AG20443 (cell line): ENCODE measurements at places on chromosomes 7 and 10.

DNA sequence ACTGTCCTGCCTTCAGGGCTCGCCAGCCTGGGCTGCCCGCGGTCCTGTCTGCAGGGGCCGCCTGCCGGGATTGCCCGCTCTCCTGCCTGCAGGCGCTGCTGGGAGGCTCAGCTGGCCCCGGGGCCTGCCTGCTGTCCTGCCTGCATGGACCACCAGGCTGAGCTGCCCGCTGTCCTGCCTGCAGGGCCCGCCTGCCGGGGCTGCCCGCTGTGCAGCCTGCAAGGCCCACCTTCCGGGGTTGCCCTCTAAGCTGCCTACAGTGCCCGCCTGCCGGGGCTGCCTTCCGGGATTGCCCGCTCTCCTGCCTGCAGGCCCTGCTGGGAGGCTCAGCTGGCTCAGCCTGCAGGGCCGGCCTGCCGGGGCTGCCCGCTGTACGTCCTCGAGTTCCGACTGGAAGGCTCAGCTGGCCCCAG lies 164.4 kb downstream of the GLRX3 start:
- no peak for DNase-seq

DNA sequence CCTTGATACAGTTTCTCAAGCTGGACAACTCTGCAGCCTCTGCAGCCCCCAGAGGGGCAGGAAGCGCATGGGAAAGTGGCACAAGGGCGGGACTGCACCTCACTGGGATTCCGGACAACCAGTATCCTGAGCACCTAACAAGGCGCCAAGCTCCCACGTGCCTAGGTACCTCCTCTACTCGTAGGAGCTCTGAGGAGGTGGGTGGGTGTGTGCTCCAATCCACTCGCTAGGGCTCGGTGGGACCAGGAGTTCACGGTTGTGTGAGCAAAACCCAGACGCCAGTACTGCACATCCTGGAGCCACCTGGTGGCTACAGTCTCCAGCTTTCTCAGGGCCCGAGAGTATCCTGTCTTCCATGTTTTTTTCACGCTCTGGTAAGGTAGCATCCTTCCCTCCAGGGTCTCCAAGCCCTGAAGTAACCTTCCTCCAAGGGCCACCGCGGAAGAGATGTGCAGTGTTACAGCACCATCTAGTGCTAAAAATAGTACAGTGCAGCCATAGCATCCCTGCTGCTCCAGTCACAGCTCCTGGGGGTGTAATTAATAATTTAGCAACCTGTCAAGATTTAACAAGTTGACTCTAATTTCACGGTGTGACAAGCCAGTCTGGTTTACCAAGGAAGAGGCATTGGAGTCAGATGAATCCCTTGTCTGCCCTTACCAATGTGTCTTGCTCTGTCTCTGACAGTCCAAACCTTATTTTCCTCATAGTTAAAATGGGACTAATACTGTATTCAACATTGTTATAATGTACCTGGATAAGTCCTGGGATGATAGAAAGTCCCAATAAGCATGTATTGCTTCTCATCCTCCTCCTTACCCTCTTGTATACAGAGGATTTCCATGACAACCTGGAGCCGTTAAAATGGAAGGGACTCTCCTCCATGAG lies 70.4 kb downstream of the HERPUD2 start:
- peak; percentile 75 for DNase-seq

DNA sequence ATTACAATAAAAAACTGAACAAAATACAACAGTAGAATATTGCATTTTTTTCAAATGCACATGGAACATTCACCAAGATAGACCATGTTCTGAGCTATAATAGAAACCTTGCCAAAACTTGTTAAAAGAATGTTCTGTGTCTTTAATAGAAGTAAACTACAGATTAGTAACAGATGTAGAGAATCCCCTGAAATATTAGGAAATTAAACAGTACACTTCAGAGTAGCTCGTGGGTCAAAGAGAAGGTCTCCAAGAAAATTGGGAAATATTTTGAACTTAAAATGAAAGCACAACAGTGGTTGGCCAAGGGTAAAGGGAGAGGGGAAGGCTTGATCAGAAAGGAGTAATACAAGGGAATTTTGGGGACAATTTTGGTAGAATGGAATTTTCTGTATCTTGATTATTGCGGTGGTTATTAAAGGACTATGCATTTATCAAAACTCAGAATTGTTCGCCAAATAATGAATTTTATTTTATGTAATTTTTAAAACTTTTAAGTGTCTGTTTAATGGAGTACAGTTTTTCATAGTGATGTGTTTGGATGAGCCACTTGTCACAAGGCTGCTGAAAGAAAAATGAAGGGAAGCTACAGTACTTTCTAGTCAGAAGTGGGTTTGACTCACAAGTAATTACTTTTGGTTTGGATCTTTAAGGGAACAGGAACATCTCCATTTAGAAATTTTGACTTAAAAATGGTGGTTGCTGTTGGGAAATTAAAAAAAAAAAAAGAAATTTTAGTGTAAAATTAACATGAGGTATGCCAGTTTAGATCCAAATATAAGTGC lies 10.2 kb downstream of the PLEKHA8 start:
- DNase-seq, result peak; percentile 54

DNA sequence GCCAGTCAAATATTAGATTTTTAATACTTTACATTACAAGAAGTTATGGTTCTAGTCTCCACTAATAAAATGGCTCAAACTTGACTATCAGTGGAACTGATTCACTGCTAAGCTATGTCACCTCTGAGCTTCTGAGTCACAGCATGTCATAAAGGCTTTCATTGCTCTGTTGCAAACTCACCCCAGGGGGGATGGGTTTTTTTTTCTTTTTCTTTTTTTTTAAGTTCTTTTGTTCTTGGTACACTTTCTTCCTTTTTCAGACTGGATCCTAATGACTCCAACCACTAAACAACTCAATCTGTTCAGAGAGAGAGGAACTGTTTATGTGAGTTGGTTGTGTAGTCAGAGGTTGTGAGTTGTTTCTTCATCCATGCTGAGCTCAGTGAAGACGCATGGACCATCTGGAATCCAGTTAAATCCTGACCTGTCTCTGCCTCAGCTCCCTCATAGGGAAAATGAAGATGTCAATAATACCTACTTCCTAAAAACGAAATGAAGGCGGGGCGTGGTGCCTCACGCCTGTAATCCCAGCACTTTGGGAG lies 11.0 kb downstream of the MYOF start:
- peak; percentile 72 for DNase-seq

GRCh38 chr10:7234109-7234508 lies 176.7 kb downstream of the SFMBT2 start:
- DNase-seq, result no peak

GRCh38 chr10:3281941-3282673 lies 109.5 kb upstream of the PITRM1 start:
- DNase-seq, result no peak

GRCh38 chr7:157312941-157313340 lies 23.9 kb upstream of the DNAJB6 start:
- no peak for DNase-seq

DNA sequence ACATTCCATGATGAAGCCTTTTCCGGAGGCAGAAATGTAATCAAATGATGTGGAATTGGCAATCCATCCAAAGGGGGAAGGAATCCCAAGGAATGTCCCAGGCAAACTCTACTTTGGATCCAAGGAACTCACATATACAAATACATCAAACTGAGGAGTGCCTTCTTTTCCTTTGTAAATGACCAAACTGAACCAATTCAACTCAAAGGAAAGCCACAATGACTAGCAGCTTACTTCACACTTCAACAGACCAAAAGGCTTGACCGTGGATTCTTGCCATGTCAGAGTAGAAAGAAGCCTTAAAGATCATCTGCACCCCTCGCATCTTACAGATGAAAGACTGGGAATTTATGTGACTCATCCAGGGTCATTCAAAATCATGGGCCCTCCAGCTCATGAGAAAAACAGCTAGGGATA lies 79.7 kb upstream of the MACROH2A2 start:
- DNase-seq, result no peak

GRCh38 chr10:2020836-2021235 lies 283.5 kb upstream of the ADARB2 start:
- no peak for DNase-seq

GRCh38 chr7:42429339-42429738 lies 192.3 kb upstream of the GLI3 start:
- DNase-seq, result no peak

DNA sequence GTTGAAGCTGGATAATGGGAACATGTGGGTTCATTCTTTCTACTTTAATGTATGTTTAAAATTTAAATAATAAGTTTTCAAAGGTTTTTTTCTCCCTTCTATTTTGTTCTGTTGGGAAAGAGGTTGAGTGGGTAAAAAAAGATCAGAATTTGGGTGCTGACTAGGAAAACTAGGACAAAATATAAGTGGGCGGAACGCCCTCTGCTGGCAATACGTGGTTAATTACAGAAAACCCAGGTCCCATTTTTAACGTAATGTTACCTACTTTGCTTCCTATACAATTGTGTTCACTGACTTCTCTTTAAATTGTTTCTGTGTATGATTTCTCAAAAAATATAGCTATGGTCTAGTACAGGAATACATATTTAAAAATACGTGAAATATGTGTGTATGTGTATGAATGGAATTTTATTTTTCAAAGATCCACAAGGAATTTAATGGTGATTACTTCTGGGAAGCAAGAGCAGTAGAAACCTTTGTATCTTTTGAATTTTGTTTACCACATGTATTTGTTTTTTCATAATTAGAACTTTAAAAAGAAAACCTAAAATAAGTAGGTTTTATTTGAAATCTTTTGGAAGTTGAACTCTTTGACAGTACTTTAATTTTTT lies 8.7 kb downstream of the ECD start:
- peak; percentile 59 for DNase-seq

GRCh38 chr7:104816537-104816936 lies 197.5 kb upstream of the KMT2E start:
- DNase-seq, result no peak

GRCh38 chr10:5163487-5163886 lies 21.5 kb downstream of the AKR1C8 start:
- DNase-seq, result no peak

GRCh38 chr10:36720895-36721294 lies 404.5 kb upstream of the ANKRD30A start:
- no peak for DNase-seq

DNA sequence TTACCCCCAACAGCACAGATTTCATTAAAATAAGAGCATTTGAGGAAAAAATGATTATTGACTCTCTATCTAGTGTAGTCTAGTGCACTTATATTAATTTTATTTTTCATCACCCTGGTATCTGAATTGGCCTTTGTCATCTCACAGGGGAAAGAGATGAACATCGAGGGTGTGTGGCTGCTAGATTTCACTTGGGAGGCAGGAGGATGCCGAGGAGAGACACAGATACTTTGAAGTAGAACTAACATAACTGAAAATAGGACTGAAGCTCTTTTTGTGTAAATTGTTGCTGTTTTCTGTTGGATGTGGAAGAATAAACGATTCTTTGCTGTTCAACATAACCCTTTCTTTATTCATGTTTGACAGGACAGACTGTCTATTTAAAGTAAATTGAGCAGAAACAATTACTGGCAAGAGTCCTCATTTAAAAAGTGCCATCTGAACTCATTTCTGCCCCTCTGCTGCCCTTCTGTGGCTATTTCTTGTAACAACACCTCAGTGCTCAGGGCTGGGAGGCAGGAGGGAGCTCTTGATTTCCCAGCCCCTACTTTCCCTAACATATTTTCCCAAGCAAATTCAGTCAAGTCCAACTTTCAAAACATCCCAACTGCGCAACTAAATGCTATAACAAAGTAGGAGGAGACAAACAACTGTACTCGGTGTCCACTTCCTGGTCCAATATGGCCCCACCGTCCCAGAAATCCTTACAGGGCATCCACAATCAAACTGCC lies 15.6 kb downstream of the LYZL1 start:
- DNase-seq, result peak; percentile 84

- DNase-seq, result no peak
Measured at GRCh38 chr7:12281038-12281437, 69.9 kb downstream of the TMEM106B start.

- DNase-seq, result no peak
Measured at GRCh38 chr7:131932271-131932670, 375.8 kb upstream of the PODXL start.

DNA sequence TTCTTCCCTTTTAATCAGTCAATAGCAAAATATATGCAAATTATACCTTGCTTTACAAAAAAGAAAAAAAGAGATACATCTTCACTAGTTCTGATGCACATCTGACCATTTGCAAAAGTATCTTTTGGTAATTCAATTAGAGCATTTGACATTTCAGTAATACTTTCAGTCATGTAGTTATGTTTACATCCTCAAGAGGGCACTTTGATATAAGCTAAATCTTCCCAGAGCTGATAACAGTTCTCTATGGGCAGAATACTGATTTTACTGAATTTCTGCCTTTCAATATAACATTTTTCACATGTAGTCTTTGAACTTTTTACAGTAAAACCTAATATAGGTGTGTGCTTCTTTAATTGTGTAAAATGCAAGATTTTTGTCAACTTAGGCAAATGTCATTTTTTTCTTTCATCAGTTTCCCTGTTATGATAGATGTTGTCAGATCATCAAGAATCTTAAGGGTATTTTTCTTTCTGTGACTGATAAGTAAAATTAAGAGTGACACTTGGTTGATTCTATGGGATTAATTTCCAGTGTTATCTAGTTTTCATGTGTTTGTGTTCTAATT lies 703.5 kb upstream of the SEMA3D start:
- DNase-seq, result peak; percentile 43

DNA sequence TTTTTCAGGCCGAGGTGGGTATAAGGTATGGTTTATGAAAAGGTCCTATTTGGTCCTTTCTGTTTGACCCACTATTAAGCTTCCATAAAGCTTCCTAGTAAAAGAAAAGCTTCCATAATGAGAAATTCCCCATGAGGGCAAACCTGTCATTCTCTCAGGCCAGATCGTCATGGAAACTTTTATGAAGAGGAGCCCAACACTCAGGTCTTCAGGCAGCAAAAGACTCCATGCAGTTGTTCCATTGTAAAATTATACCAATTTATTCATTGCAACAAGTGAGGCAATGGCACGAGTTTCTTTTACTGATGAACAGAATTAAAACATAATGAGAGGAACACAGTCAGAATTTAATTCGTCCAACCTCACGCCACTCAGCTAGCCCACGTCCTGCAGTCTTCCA lies 188.6 kb downstream of the MTERF1 start:
- DNase-seq, result no peak

DNA sequence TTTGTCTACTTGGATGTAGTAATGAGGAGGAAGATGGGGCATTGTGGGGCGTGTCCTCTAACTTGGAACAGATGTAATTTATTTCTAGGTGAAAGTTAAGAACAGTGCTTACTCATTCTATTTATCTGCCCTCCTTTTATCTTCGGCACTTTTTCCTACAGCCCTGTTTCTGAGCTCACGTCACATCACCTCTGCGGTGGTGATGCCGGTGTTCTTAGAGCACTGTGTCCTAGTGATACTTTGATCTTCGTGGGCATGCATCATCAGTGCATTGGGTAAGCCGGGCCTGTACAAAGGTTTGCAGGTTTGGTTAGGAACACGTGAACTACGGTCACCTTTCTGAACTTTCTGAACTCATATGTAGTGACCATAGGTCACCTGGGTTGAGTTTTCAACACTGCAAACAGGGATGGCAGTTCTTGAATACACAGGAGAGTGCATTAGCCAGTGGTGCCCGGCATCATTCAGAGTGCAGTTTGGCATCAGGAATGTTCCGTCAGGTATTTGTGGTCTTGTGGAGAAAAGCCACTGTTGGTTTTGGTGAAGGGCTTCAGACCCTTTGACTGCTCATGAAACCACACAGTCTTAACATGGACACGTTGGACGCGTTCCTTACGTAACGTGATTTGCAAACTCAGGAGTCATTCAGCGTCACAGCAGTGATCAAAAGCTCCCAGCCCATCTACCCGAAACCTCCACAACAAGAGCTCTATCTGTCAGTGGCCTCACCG lies 5.6 kb downstream of the POR start:
- no peak for DNase-seq

GRCh38 chr10:99981581-99982199 lies 28.1 kb downstream of the DNMBP start:
- DNase-seq, result no peak
